ENCODE measurements at places on chromosomes 1 and 21.

DNA sequence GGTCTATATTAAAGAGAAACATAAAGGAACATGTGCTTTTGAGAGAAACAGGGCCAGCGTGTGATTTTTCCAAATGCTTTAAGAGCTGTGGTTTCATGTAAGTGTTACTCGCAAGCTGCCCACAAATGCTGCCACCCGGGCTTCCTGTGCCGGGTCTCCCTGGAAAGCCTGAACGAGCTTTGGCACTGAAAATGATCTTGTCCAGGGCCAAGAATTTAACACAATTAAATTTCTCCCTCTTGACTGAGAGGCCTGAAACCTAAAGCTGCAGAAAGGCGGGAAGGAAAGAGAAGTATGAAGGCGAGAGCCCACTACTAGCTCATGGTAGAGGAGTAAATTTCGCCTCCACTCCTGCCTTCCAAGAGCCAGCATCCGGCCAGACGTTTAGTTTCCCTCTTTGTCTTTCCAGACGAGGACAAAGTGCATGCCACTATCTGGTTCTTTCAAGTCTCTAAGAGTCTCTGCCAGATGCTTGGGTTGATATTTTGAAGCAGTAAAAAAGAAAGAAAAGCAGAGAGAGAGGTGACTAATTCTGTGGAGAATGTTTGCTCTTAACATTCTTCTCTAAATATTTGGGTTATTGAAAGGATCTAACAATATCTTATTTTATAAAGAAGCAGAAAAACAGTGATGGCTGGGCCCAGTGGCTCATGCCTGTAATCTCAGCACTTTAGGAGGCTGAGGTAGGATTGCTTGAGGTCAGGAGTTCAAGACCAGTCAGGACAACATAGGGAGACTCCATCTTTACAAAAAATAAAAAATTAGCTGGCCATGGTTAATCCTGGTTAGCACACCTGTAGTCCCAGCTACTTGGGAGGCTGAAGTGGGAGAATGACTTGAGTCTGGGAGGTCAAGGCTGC, 100.0 kb upstream of the HNRNPU start:
- DNase-seq: peak; percentile 28

GRCh38 chr1:226738421-226738994, 574 bp downstream of the ITPKB start:
- peak; percentile 63 for DNase-seq

DNA sequence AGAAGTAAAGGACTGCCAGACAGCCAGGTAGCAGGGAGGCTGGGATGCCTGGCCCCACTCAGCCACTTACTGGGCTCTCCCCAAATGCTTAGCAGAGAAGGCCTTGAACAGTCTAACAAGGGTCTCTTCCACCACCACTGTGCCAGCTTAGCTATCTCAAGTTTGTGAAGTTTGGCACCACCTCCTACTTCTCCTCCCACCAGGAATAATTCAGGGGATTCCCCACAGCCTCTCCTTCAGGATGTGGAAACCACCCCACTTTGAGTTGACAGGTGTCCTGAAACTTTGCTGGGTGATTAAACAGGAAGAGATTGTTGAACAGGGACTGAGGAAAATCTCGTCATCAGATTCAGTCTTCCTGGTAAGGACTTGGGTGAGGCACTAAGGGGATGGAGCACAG, 59.4 kb upstream of the ATP1B1 start:
- no peak for DNase-seq

DNA sequence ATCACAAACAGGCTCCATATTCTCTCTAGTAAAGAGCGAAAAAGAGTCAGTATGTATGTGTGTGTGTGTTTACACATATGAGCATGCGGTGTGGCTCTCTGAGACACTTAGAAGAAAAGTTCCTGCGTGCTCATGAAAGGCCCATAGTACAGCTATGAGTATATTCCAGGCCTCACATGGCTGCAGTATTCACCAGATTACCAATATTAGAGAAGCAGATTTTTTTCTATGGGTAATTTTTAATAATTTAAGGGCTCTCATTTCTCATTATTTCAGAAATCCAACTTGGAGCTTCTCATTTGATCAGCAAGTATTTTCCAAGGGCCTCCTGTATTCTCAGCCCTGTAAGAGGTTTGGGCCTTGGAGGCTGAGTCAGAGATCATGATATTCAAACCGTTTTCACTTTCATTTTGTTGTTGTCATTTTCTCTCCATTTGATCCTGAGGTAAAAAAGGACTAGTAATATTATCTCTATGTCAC, 232.9 kb upstream of the SGIP1 start:
- DNase-seq: peak; percentile 18

DNA sequence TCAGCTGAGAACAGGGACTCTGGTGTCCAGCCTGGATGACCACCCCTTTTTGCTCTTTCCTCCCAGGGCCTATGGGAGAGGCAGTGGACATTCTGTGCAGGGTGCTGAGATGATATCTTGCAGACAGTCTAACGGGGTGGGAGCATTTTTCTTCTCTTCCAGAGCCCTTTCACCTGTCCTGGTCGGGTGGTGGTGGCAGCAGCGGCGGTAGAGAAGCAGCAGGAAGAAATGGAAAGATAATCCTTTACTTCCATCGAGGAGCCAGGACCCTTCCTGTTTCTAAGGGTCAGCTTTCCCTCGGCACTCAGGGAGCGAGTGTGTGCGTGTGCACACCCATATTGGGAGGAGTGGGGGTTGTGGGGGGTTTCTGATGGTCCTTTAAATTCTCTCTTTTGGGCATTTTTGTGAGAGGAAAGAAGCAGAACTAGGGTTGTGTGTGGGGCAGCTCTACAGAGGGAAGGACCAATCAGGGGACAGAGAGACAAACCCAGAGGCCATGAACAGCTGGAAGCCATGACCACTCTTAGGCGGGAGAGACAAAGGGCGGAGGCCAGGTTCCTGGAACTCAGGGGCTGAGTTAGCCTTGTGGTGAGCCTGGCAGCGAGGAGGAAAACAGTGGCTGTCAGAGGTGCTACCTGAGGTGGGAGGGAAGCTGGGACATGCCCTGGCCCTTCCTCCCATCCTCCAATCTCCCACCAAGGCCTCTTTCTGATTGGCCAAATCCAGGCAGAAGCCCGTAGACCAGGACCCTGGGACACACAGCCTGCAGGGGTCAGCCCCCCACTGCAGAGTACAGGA, 31.2 kb upstream of the CSF3R start:
- no peak for DNase-seq

- DNase-seq: no peak
Measured at GRCh38 chr1:45211076-45211475, 4.7 kb upstream of the ZSWIM5 start.

DNA sequence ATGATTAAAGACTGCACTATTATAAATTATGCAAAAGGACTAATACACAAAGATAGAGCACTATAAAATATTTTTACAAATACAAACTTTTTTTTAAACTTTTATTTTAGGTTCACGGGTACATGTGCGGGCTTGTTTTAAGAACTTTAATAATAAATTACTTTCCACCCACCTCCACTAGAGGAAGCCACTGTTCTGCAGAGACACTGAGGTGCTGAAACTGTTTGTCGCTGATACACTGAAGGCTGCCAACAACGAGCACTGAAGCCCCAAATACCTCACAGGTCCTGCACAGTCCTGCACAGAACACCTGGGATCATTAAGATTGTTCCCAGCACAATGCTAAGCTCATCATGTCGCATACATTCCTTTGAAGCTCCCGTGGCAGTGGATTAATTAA, 19.9 kb downstream of the COA6 start:
- no peak for DNase-seq

GRCh38 chr1:3570066-3570986, 41.0 kb downstream of the MEGF6 start:
- DNase-seq: no peak

DNA sequence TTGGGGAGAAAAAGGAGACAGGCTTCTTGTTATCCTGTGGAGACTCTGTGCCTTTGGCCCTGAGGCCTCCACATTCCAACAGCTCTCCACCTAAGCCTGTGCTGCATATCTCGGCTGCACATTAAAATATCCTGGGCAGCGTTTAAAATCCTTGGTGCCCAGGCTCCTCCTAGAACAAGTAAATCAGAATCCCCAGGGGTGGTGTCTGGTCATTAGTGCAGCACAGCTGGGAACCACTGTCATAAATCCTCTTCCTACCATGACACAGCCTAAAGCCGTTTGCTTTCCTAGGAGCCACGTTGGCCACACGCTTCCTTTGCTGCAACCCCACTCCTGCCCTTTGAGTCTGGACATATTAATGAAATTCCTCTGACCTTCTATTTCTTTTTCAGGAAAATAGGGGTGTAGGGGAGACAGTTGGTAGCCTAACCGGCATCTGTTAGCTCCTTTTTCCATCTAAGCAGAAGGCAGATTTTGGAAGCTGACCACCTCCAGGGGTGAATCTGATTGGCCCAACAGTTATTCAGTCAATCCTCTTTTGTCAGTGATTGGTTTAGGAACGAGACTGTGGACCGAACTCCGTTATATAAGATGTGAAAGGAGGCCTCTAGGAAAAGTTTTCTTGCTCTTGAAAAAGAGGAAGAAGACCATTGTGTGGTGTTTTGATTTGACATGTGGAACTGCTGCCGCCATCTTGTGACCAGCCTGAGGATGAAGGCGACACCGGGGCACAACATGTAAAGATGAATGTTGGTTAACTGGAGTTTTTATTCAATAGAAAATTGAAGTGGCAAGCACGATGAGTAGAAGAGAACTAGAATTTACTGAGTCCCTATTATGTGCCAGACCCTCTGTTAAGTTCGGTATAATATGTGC, 41.9 kb downstream of the JUN start:
- no peak for DNase-seq

DNA sequence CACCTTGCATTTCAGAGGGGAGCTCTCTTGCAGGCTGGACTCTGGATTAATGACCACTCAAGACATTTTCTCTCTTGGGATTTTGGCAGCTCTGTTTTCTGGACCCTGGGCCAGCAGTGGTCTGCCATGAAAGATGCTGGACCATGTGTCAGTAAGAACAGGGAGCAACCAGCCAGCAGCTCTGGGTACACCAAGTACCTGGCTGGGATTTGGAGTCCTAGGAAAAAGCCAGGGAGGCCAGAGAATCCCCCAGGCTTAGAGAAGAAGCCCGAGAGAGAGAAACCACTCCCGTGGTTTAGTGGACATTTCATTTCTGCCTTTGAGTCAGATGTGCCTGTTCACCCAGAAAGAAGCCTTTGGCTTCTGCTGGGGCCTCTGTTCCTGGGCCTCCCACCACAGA, 2.5 kb downstream of the NFASC start:
- no peak for DNase-seq

GRCh38 chr1:80171631-80172030, 1165.1 kb upstream of the ADGRL4 start:
- no peak for DNase-seq

DNA sequence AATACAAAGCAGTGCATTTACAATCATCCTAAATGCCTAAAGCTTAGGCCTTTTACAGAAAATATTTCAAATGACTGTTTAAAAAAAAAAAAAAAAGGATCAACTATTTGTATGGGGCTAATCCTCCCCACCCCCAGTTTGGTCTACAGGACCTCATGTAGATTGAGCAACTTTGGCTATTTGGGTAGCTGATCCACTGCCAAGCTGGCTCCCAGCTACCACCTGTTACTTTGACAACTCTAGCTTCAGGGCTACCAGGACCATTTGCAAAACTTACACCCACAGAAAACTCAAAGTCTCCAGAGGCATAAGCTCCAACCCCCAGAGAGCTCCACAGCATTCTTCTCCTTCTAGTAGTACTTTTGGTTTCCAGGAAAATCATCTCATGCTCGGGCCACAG, 29.4 kb downstream of the JAK1 start:
- DNase-seq: no peak

DNA sequence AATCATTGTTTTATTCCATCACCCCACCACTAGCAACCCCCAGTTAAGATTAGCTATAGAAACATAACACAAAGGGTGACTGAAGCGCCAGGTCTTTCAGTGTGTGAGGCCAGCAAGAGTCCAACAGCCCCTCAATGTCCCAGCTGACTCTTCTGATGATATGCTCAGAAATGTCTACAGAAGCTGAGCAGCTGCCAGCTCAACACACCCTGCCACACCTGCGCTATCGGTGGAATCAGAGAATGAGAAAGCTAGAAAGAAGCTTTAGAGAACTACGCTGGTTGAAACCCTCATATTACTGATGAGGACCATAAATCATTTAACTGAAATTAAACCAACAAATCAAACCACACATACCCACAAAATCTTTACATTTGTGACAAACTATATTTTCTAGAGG, 116.2 kb downstream of the SLC45A1 start:
- no peak for DNase-seq

DNA sequence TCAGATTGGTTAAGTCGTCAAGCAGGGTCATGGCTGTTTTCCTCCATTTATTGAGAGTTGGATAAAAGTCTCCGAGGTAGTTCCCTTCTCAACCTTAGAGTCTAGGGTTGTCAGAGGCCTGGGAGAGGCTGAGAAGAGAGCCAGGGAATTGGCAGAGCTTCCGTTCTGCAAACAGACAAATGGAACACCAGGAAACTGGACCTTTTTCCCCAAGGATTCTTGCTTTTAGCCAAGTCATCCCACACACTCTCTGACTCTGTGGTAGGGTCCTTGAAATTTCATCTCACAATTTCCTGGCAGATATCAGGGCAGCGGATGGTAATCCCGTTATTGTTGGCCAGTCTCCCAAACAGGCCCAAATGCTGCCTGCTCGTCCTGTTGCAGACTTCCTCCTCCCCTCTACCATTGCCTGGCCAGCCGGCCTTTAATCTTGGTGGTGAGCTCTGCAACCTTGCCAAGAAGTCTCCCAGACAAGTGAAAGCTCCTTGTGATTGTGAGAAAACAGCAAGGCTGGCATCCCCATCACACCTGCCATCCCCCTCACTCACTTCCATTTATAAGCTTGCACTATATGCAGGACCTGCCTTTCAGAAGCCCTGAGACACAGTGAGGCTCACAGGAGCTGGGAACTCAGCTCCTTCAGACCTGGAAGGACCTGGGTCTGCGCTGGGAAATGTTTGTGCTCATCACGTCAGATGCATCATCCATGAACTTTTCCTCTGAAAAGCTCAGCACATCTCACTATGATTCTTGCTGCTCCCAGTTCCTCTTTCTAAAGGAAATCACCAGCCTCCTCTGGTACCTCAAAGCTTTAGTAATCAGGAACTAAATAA, 13.7 kb upstream of the SRP9 start:
- no peak for DNase-seq

DNA sequence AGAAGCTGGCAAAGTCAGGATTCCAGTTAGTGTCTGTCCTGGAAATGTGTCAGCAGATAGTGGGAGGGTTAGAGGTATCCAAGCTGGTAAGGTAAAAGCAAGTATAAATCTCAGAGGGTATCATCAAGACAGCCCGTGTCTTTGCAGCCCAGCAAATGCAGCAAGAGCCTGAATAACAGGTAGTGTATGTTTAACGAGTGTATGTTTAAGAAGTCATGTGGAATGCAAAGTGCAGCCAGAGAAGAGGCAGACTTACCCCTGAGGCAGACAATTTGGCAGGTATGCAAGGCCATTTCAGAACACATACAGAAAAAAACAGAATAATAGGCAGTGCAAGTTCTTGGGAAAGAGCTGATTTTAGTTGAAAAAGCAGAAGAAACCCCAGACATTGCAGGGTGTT, 411.0 kb upstream of the NEGR1 start:
- DNase-seq: no peak

Data from activated naive CD8-positive, alpha-beta T cell treated with anti-CD3 and anti-CD28 coated beads for 36 hours (primary cell).